Ecto neural progenitor cell (in vitro differentiated cells): ENCODE measurements at places on chromosomes 12 and 14.

DNA sequence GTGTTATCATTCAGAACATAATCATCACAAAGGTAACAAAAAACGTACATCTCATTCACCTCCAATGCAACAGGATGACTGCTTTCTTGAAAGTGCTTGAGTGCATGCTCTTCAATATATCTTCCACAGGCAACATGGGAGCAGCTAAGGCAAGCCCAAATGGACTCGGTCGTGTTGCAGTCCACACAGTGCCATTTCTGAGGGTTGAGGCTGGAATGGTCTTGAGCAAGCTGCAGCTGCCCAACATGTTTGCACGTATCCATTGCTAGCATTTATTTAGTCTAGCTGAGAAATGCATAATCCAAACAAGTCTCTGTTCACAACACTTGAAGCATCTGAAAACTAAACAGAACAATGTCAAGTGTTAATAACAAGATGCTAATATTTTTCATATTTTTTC is 17.3 kb downstream of the USP44 start:
- DNase-seq: no peak

DNA sequence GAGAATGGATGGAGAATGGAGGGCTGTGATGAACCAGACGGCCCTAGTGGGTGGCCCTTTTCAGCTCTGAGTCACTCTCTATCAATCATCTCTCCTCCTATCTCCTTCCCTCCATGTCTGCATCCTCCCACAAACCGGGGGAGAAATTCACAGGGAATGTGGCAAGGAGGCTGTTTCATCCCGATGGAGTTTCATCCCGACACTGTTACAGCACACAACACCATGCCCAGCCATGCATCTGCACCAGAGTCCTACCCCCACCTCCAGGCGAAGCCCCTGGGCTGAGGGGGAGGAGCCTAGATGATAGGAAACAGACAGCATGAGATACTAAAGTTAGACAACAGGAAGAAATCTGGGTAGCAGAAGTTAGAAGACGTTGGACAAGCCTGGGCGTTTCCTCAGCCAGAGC is 20.8 kb downstream of the SLC8B1 start:
- DNase-seq: no peak

DNA sequence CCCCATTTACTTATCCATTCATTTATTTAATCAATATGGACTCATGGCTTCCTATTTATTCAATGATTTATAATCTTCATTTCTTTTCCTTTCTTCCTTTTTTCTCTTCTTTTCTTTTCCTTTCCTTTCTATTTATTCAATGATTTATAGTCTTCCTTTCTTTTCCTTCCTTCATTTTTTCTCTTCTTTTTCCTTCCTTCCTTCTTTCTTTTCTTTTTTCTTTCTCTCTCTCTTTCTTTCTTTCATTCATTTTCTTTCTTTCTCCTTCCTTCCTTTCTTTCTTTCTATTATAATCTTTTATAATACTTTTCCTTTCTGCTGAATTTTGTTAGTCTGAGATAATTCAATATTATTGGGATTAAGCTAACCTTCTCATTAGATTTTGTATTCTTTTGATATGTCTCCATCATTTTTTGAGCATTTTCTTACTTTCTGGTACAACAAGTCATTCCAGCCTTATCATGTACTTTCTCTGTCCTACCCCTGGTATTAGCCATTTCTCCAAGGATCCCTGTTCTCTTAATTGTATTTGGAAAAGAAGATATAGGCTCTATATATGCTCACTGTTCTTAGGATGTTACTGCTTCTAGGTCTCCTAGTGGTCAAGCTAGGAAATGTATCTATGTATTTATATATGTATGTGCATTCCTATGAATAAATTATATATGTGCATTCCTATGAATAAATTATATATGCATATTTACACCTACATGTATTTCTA is 12.1 kb downstream of the LACRT start:
- DNase-seq: no peak

GRCh38 chr12:89461649-89462612 is 62.7 kb downstream of the GALNT4 start:
- DNase-seq: no peak

DNA sequence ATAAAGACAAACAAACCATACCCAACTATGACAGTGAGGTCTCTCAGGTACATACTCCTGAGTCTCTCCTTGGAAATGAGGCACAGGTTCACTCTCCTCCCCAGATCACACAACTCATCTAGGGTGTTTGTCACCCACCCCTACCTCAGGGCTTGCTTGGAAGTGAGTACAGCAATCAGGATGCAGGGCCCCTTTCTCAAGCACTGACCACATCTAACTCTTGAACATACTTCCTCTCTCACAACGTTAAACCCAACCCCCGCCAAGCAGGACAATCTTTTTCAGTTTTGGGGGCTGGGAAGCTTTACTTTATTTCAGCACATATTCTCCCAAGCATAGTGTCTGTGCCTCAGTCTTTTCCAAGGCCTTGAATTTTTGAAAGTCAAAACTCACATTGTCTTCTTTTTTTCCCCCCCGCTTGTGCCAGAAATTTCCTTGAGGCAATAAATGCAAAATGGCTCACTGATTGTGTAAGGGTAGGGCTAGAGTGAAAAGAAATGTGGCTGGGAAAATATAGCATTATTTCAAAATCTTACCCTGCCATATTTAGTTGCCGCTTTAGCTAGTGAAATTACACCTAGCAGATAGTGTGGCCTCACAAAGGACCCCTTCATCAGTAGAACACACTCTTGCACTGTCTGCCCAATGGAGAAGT is 2.4 kb upstream of the GPR65 start:
- no peak for DNase-seq

DNA sequence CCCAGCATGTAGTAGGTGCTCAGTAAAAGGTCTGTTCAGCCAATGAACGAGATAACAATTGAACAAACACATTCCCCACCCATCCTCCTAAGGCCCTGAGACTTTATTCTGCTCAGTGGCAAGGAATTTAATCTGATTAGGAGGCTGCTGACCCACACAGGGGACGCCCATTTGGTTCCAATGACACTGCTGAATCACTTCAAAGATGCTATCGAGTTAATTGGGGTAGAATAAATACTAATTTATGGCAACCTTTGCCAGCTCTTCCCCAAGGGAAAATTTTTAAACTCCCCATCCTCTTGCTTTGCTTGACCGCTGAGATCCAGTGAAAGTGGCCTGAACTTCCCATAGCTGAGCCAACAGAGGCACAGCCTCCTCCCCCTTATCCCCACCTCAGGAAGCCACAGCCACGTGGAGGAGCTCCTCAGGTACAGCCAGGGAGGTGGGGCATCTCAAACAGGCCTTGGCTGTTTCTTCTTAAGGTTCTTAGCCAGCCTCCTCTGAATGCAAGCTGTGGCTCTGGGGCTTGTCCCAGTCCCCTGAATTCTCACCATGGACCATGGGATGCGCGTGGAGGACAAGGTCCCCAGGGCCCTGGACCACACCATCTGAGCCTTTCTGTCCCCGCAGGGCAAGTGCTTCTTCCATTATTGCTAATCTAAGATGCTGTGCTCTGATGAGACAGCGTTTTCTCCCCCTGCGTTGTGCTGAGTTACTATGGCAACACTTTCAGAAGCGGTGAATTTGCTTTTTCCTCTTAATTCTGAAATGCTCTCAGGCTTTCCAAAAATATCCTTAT is 26.7 kb downstream of the C14orf132 start:
- DNase-seq: no peak

DNA sequence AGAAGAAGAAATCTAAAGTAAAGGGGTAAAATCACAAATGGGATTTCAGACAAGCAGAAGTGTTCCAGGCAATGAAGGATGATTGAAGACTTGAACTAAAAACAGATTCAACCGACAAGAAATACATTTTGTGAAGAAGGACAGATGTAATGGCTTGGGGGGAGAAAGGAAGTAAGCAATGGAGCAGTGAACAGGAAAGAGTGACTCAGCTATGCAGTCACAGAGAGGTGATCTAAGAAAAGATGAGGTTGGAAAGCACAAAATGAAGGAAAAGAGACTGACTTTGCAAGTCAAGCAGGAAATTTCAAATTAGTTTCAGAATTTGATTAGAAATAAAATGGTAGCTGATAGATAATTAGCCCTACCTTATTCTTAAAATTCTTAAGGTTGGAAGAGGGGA is 66.5 kb downstream of the PUS7L start:
- DNase-seq: no peak

GRCh38 chr12:89576572-89577220 is 50.8 kb upstream of the POC1B start:
- DNase-seq: no peak

DNA sequence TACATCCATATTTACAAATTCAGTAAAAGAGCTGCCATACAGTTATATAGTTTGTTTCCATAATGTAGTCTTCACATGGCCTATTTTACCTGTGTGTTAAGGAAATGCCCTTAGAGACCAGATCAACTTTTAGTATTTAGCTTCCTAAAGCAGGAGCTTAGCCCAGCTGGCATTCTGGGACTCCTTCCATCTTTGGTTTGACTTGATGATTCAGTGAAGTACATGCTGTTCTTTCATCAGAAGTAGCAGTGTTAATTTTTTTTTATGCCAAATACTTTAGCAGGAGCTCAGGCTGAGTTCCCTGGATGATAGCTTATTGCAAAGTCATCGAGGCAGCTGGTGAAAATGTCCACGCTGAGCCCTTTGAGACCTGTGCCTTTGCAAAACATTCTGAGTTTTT is 101.0 kb downstream of the FOXG1 start:
- no peak for DNase-seq

- no peak for DNase-seq
Observed at GRCh38 chr14:66425402-66425801, 60.8 kb upstream of the CCDC196 start.

DNA sequence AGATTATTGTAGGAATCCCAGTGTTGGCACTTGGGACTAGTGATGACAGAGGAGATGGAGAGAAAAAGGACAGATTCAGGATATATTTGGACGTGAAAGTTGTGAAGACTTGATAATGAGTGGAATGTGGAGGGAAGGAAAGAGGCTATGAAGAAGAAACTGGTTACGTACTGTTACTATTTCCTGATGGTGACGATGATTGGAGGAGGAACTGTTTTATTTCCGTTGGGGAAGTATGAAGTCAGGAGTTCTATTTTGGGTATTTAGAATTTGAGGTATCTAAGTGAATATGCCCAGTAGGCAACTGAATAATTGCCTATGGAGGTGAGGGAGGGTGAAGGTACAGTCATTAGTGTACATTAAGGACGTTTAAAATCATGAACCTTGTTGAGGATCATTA is 207.2 kb downstream of the TMTC2 start:
- DNase-seq: no peak

DNA sequence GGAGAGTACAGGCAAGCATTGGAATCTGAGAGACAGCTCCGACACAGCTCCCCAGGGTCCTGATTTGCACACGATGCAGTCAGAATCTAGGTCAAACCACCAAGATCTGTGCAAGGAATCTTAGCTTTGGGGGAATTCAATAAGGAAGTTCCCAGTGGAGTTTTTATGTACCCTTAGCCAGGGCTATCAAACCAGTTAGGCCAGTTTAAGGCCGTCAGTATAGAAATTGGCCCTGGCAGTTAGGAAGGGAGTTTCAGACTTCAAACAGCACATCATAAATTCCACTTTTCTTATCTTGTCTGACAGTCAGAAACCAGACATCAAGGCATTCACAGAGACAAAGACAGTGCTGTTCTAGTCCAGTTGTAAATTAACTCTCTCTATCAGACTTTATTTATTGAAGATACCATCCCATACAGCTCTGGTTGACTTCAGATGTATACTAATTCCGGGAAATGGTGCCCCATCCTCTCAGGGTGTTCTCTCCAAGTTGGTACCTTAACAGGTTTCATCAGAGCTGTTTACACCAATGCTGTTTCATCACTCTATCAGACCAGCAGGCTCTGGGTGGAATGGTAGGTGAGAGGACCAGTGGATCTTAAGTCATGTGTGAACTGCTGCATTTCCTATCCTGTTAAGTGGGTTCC is 157.5 kb upstream of the ATF7IP start:
- DNase-seq: no peak

- DNase-seq: no peak
Observed at GRCh38 chr14:97251491-97252155, 454.4 kb downstream of the VRK1 start.

- no peak for DNase-seq
Observed at GRCh38 chr12:118359541-118359915, 13.2 kb downstream of the TAOK3 start.

DNA sequence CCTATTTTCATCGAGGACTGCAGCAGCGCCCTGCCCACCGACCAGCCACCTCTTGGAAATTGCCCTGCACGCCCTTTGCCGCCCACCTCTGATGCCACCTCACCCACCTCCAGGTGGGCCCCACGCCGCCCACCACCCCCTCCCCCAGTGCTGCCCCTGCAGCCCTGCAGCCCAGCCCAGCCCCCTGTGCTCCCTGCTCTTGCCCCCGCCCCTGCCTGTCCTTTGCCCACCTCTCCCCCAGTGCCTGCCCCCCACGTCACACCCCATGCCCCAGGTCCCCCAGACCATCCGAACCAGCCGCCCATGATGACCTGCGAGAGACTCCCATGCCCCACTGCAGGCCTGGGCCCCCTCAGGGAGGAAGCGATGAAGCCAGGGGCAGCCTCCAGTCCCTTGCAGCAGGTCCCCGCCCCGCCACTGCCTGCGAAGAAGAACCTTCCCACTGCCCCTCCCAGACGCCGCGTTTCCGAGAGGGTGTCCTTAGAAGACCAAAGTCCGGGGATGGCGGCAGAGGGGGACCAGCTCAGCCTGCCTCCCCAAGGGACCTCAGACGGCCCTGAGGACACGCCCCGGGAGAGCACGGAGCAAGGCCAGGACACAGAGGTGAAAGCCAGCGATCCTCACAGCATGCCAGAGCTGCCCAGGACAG is 96.5 kb downstream of the LGMN start:
- DNase-seq: no peak

DNA sequence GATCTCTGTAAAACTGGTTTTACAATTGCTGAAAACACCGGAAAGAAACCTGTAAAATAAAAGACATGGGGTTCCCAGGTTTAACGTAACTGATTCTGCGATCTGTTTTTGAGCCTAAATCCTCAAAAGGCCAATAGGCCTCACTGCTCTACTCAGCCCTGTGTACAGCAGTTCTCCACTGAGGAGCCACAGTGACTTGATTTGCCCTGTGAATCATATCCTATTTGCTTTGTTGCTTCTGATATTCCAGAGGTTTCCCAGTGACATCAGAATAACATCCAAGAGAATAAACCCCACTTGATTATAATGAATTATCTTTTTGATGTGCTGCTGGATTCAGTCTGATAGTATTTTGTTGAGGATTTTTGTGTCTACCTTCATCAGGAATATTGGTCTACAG is 27.5 kb downstream of the MDM1 start:
- DNase-seq: no peak

GRCh38 chr12:105393587-105393986 is 63.1 kb downstream of the C12orf75 start:
- DNase-seq: no peak

GRCh38 chr12:1820191-1820895 is at the start of gene LRTM2:
Gene LRTM2, plus strand, starts transcription at chr12:1820565. Its CDS starts 7,584 bp downstream, at chr12:1828149.
- DNase-seq: no peak

DNA sequence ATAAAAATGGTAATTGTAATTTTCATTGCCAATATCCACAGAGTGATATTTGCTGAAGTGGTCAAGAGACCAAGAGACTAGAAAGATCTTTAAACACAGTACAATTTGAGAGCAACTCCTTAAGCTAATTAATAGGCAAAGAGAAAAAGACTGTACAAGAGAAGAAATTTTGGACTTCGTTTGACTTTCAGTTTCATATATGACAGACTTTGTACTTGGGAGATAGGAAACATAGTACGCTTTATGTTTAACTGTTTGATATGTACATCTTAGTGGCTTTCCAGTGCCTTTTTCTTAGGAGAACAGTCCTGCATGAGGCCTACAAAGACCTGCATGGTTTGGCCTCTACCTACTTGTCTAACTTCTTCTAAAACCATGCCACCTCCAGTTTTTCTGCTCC is 1118.1 kb downstream of the TRHDE start:
- no peak for DNase-seq

GRCh38 chr12:91574391-91574790 is 391.8 kb upstream of the DCN start:
- DNase-seq: no peak
